ENCODE measurements at places on chromosomes 5 and 9. TPM values are rescaled to one million over a fixed set of nuclear protein-coding genes. Genes with fewer than 3 reads are reported as not detected.
A peak's percentile ranks its signal among the peaks of the same experiment; 100 is the strongest.

SCAMP1 gene
- 19.3 TPM for total RNA-seq

ADGRD2 gene
- total RNA-seq = not detected

ADAMTSL2 gene
- total RNA-seq = not detected

RAB24 gene
- 34.4 TPM for total RNA-seq

UBE2D2 gene
- total RNA-seq = 231 TPM

PCDHGA3 gene
- not detected for total RNA-seq

GRIN1 gene
- not detected for total RNA-seq

OTP gene
- not detected for total RNA-seq

LYRM7 gene
- total RNA-seq = 12.0 TPM

NIPAL4 gene
- 0.17 TPM for total RNA-seq

- no peaks in the 10 kb centered on the region for H3K27me3 ChIP-seq
- no peak overlapping the region for H3K27ac ChIP-seq
- H3K4me3 ChIP-seq = no peak overlapping the region
- no peak for DNase-seq
- no peaks in the 10 kb centered on the region for H3K36me3 ChIP-seq
These were observed 18.5 kb upstream of the GNE start for GRCh38 chr9:36276781-36277181.

DNA sequence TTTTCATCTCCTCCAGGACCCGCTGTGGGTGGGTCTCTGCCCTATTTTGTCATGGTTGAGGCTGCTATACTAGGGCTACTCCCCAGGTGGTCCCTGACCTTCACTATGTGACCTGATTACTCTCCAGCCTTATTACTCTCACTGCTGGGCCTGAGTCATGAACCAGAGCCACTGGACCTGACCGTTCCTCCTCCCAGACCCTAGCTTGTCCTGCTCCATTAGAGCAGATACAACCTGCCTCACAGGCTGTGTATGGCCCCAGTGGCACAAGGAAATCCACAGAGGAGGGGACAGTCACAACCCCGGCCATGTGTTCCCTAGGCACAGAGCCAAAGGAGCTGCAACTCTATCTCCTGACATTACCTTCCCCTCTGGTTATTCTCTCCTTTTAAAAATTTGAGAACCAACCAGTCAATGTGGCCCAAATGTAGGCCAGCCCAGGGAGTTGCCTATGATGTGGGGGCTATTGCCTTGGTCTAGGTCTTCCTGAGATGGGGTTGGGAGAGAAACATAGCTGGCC lies 96.0 kb upstream of the FSTL4 start:
- H3K36me3 ChIP-seq = no peaks in the 10 kb centered on the region
- peaks cover 6% of the 10 kb centered on the region for H3K27me3 ChIP-seq
- no peaks in the 10 kb centered on the region for H3K4me1 ChIP-seq
- no peak overlapping the region for H3K4me3 ChIP-seq

- H3K27ac ChIP-seq = no peak overlapping the region
- H3K4me1 ChIP-seq = no peaks in the 10 kb centered on the region
- H3K36me3 ChIP-seq = no peaks in the 10 kb centered on the region
- no peak for DNase-seq
These were observed 131.2 kb downstream of the SLIT3 start for GRCh38 chr5:169169783-169170182.

GRCh38 chr5:111772456-111773122 lies 15.6 kb upstream of the NREP start:
- peaks cover 6% of the 10 kb centered on the region for H3K4me1 ChIP-seq
- H3K4me3 ChIP-seq = no peak overlapping the region
- H3K27me3 ChIP-seq = peaks cover 19% of the 10 kb centered on the region
- H3K27ac ChIP-seq = no peak overlapping the region
- no peaks in the 10 kb centered on the region for H3K36me3 ChIP-seq
- no peak for DNase-seq

- H3K36me3 ChIP-seq = peaks cover 46% of the 10 kb centered on the region
- peak overlapping the region; percentile 96 for H3K27ac ChIP-seq
- H3K27me3 ChIP-seq = no peaks in the 10 kb centered on the region
- peak overlapping the region; percentile 75 for H3K4me3 ChIP-seq
These were observed 9.1 kb downstream of the MAN1B1 start for GRCh38 chr9:137095664-137096517.

DNA sequence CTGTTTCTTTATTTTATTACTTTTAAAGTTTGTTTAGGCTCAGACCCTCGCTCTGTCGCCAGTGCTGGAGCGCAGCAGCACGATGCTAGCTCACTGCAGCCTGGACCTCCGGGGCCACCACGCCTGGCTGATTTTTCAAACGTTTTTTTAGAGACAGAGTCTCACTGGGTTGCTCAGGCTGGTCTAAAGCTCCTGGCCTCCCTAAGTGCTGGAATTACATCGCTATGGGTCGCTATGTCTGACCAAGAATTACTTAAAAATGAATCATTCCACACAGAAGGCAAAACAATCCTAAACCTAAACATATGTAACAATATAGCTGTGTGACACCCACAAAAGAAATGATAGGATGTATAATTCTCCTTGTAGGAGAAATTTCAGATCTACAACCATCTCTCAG lies 86.9 kb upstream of the SIMC1 start:
- no peak for DNase-seq
- peaks cover 11% of the 10 kb centered on the region for H3K27me3 ChIP-seq
- H3K27ac ChIP-seq = no peak overlapping the region

DNA sequence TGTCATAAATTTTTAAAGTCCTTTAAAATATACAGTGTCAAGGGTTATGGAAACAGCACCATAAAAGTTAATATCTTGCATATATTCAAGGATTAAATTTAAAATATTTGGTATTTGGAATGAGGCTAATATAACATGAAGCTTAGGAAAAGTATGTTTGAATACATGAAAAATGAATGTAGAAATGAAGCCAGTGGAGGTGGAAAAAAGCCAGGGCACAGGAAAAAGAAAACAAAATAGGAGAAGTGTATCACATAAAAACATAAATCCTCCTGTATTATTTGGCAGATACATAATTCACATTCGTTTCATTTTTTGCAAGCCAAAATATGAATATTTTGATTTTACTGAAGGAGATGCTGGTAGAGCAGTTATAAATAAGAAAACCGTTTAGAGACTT lies 587.0 kb upstream of the ZNF608 start:
- no peak overlapping the region for H3K4me3 ChIP-seq
- no peaks in the 10 kb centered on the region for H3K36me3 ChIP-seq
- no peaks in the 10 kb centered on the region for H3K4me1 ChIP-seq
- no peaks in the 10 kb centered on the region for H3K27me3 ChIP-seq
- no peak overlapping the region for H3K27ac ChIP-seq

DNA sequence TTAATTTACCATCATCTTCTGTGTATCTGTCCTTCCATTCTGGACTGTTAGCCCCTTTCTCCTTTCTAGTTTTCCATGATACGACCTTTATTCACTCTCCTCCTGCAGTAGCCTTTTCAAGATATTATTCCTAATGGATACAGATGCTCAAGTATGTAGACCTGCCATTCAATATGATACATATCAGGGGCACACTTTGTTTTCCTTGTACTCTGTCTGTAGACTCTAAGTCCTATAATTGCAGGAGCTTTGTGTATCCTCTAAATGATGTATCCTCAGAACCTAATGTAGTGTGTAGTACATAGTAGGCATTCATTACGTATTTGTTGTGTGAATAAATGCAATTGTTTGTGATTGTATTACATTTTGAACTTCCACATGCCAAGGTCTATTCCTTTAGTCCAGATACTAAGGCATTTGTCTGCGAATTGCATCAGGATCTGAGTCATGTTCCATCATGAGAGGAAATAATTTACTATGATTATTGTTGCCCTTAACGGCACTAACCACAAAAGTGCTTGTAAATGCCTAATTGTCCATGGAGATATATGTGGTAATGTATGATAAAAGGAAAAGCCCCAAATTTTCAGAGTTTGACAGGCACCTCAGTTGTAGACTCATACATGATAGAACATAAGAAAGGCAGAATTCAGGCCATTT lies 57.1 kb upstream of the IZUMO3 start:
- H3K4me1 ChIP-seq = no peaks in the 10 kb centered on the region
- no peak overlapping the region for H3K27ac ChIP-seq
- no peak for DNase-seq
- no peaks in the 10 kb centered on the region for H3K27me3 ChIP-seq
- H3K36me3 ChIP-seq = no peaks in the 10 kb centered on the region

DNA sequence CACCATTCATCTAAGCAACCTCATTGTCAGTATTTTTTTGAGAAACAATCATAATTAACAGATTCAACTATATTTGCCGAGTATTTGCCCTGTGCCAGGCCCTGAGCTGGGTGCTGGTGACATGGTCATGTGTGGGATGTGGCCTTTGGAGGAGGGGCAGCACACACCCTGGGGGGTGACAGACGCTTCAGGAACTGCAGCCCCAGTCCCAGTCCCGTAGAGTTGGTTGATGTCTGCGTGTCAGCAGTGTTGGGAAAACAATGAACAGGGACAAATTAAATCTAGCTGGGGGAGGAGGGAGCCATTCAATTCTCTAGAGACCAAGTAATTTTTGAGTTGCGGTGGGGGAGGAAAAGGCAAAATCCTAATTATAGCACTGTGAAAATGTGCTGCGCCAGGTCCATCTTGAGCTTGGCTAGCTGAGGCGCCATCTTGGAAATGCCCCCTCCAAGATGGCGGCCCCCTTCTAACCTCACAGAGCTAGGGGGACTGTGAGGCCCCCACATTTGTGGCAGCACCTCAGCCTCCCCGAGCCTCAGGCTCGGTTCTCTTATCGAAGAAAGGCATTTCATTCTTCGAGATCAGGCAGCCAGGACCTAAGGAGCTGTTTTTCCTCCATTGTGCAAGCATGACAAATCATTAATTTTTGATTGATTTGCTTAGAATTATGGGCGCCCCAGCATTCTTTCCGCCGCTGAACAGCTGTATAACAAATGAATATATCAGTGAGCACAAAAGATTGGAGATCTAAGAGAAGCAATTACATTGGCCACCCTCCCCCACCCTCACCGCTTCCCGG lies 87.8 kb downstream of the ZNF618 start:
- no peak overlapping the region for H3K27ac ChIP-seq
- no peak overlapping the region for H3K4me3 ChIP-seq
- H3K27me3 ChIP-seq = no peaks in the 10 kb centered on the region
- no peaks in the 10 kb centered on the region for H3K36me3 ChIP-seq
- H3K4me1 ChIP-seq = no peaks in the 10 kb centered on the region

- H3K4me1 ChIP-seq = peaks cover 41% of the 10 kb centered on the region
- no peaks in the 10 kb centered on the region for H3K27me3 ChIP-seq
- DNase-seq = no peak
- no peak overlapping the region for H3K4me3 ChIP-seq
These were observed 52.9 kb upstream of the DHFR start for GRCh38 chr5:80707645-80708044.

DNA sequence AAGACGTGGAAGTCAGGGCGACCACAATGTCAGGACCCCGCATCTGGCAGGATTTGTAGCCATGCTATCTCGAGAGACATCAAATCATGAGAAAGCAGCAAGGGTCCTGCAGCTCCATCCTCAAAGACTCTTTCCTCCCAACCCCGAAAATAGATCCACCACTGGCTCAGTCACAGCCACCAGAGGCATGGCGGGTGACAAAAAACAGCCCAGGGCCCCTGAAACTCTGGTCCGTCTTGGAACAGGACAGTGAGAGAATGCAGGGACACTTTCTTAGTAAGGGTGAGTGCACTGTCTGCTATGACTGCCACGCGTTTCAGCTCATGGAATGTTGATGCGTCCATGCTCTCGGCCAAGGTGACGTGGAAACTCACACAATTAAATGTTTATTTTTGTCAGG lies 220.9 kb downstream of the IRX2 start:
- DNase-seq = no peak
- no peaks in the 10 kb centered on the region for H3K4me1 ChIP-seq
- H3K27me3 ChIP-seq = no peaks in the 10 kb centered on the region
- no peak overlapping the region for H3K27ac ChIP-seq
- no peaks in the 10 kb centered on the region for H3K36me3 ChIP-seq
- no peak overlapping the region for H3K4me3 ChIP-seq

DNA sequence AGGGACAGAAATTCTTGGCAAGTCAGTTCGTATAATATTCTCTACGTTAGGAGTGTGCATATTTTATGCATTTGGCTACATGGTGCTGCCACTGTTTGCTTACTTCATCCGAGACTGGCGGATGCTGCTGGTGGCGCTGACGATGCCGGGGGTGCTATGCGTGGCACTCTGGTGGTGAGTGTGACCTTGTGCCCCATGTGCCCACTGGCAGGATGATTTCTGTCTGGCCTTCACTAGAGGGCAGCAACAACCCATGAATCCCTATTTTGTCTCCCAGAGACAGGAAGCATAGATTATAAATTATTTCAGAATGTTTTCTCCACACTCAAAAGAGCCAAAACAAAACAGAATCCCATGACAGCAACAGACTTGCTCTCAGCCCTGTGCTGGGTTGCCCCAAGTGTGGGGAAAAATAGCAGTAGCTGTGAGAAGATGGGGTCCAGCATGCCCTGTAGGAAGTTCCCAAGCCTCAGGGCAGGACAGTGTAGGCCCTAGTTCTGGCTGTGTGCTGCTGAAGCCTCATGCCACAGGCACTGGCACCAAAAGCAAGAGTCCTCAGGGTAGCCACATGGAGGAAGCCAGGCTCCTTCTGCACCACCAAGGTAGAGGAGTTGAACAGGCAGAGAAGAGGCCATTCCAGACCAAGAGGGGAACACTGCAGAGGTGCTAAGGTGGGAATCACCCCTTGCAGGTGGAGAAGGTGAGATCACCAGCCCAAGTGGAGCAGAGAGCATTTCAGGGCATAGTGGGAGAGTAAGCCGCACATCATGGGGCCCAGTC lies 16.0 kb downstream of the SLC22A5 start:
- peak overlapping the region; percentile 84 for H3K27ac ChIP-seq
- H3K4me1 ChIP-seq = peaks cover 49% of the 10 kb centered on the region
- no peak overlapping the region for H3K4me3 ChIP-seq
- no peaks in the 10 kb centered on the region for H3K36me3 ChIP-seq
- no peaks in the 10 kb centered on the region for H3K27me3 ChIP-seq

DNA sequence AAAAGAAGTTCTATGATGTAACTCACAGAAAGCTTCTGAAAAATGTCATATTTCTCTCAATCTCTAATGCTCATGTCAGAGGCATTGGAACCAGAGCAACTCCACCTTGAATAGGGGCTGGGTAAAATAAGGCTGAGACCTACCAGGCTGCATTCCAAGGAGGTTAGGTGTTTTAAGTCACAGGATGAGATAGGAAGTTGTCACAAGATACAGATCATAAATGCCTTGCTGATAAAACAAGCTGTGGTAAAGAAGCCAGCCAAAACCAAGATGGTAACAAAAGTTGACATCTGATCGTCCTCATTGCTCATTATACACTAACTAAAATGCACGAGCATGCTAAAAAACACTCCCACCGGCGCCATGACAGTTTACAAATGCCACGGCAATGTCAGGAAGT lies 411.1 kb upstream of the GRIA1 start:
- H3K4me1 ChIP-seq = no peaks in the 10 kb centered on the region
- no peak overlapping the region for H3K27ac ChIP-seq
- no peaks in the 10 kb centered on the region for H3K27me3 ChIP-seq
- no peaks in the 10 kb centered on the region for H3K36me3 ChIP-seq
